Cardiac septum (tissue), 1 donor: ENCODE measurements at places on chromosomes 2 and 18.

- no peak for DNase-seq
Measured at GRCh38 chr2:230985519-230986231, 10.2 kb upstream of the SPATA3 start.

GRCh38 chr2:200708943-200709342 lies 102.8 kb upstream of the BZW1 start:
- no peak for DNase-seq

DNA sequence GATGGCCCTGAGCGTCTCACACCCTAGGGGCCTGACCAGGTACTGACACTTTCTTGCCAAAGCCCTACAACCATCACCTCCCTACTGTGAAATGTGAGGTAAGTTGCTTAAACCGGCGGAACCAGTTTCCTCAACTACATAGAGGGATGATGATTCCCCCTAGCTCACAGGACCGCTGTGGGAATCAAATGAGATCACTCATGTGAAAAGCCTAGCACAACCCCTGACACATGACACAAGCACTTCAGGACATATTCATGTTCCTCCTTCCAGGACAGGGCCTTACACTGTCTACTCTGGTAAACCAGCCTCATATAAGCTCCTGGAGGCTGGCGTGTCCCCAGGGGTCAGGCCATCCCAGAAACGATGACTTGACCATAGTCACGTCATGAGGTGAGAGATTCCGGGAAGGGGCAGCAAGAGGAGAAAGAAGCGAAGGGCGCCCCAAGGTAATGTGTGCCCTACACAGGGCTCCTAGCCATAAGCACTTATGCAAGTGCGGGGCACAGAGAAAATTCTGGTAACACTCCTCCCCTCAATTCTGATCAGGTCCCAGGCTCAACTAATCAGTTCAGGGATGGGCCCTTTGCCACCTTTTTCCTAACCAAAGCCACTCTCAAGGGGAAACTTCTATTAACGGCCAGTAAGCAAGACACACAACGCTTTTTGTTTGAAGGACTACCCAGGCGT lies 49.5 kb downstream of the C2orf42 start:
- peak; percentile 79 for DNase-seq

GRCh38 chr2:44290261-44290660 lies 15.0 kb downstream of the SLC3A1 start:
- no peak for DNase-seq
